AG09309 (cell line): ENCODE measurements at places on chromosomes 4 and X.
A peak's percentile ranks its signal among the peaks of the same experiment; 100 is the strongest.

GRCh38 chr4:29708473-29708872, 1011.7 kb upstream of the PCDH7 start:
- DNase-seq, result peak; percentile 41

DNA sequence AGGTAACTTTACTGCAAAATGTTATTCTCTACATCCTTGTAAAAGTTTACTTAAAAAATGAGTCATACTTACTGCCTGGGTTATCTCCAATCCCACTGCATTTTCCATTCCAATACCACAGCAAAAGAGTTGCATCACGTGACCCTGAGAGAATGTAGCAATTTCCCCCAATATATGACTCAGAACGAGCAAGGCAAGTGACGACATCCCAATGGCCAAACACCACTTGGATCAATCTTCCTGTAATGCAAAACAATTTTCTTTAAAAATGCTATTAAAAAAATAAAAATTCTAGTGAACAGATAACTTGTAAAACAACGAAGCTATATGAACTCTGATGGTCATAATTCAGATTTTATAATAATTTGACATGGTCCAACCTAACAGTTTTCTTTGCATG, 224.3 kb downstream of the DCLK2 start:
- DNase-seq, result peak; percentile 90

- peak; percentile 14 for DNase-seq
Observed at GRCh38 chr4:57318703-57319102, 208.5 kb upstream of the IGFBP7 start.

GRCh38 chrX:96764864-96765263, 80.2 kb downstream of the DIAPH2 start:
- DNase-seq, result no peak

GRCh38 chr4:129747756-129748155, 651.8 kb downstream of the C4orf33 start:
- no peak for DNase-seq

DNA sequence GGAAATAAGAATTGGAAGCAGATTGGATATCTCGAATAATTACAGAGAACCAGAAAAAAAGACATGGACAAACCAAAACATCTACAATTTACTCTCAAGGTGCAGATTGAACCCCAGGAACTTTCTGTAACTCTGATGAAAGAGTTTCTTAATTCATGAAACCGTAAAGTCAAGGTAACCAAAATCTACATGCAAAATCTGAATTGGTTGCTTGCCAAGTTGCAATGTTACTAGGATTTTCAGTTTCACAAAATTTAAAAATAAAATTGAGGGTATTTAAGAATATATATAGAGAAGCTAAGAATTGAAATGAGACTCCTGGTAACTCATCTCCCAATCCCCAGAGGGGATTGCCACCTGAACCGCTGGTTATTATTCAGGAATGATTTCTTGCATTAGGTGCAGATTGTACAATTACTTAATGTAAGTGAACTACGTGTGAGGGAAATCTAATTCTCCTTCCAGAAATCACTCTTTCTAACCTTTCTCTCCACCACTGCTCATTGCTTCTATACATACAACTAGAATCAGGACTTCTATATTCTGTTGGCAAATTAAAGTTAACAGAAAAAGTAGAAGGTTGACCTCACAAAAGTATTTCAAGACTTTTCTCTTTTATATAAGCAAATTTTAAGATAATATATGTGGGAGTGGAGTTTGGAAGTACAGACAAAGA, 221.5 kb upstream of the NDST4 start:
- DNase-seq, result no peak

- DNase-seq, result no peak
Observed at GRCh38 chr4:74308215-74308614, at the start of gene EPGN. Gene EPGN (plus strand): TSS chr4:74308470. CDS start chr4:74308534, 64 bp downstream.

DNA sequence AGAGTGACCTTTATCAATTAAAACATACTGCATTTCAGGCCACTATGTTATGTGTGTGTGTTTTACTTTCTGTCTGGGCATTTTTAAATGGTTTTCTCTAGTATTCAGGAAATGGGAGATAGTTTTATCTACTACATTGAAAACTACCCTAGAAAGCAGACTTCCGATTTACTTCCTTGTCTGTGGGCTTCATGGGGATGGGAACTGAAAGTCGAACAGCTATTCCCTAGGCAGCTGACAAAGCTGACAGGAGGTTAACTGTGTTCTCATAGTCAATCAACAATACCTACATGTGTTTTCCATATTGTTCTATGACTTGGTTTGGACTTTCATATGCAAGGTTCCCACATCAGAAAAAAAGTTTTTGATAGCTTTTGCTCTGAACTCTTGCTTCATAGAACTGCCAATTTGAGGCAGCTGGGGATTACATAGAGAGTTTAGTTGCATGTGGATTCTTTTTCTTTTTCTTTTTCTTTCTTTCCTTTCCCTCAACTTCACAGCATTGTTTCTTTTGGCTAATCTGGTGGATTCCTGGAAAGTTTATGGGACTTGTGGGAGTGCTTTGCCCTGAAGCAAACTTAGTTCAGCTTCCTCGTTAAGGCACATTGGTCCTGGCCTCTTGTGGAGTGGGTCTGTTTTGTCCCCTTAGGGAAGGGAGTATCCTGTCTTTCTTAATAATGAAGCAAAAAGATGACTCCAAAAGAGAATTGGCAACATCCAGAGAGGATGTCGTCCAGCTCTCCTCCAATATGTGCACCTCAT, 327.1 kb upstream of the GIMD1 start:
- no peak for DNase-seq

DNA sequence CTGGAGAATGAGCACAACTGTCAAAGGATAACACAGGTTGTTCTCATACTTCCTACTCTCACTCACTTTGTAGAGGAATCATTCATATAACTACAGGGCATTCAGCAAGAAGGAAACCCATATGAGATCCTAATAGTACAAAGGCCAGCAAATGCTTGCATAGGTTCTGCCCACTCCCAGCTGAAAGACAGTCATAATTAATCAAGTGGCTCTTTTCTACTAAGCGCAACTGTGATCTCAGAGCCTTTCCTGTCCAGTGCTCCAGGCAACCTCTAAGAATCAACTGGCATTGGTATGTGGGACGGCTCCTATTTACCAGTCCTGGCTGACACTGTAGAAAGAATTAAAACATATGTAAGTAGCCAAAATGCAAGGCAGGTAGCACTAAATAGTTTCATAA, 18.9 kb upstream of the MND1 start:
- no peak for DNase-seq

DNA sequence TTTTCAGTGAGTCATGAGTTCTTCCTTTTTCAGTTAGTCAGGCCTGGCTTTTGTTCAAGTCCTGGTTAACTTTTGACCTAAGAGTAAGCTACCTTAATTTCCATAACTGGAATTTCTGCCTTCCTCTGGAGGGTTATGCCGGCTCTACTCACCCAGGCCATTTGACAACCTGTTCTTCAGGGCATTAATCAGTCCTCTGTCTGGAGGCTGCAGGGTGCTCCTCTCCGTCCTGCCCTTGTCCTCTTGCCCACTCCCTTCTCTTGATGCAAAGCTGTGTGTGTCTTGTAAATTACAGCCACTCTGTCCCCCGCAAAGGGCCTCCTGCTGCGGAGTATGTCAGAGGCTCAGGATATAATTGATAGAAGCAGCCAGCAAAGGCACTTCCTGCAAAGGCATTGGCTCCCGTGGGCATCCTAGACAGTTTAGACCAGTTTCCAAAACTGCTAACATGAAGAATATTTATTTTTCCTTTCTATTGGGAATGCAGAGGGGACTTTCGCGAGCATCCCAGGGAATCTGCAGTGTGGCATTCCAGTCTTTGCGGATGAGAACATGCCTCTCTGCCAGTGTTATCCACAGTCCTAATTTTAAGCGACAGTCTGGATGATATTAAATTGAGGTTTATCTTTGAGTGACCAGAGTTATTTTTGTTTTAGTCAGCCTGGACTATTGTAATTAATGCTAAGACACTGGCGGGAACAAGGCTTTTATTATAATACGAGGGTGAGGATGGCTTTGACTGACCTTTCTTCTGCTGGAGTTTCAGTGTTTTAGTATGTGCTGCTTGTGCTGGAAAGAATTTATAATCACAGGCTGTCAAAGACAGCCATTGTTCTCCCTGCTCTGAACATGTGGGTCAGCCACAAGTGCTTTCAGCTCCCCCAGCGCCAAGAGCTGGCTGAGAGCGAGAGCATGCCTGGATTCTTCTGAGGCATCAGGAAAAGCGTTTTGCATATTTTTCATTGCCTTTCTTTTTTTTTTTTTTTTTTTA, 74.2 kb downstream of the LIMCH1 start:
- no peak for DNase-seq

GRCh38 chr4:138859254-138859653, 156.3 kb upstream of the NOCT start:
- DNase-seq, result no peak

DNA sequence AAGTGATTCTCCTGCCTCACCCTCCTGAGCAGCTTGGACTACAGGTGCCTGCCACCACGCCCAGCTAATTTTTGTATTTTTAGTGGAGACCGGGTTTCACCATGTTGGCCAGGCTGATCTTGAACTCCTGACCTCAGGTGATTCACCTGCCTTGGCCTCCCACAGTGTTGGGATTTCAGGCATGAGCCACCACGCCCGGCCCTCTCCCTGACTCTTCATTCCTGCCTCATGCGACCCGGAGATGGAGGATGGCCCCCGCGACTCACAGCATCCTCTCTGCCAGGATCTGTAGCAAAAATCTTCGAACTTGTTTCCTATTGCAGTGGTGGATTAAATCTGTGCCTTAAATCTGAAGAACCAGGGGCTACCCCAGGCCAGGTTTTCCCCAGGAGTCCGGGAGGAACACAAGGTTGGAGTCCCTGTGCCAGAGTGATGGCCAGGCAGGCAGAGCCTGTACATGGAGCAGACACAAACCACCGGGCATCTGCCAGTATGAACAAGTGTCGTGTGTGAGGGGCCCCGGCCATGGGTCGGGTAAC, 11.5 kb downstream of the CPLX1 start:
- DNase-seq, result no peak

GRCh38 chr4:10117359-10118047, 904 bp upstream of the WDR1 start:
- DNase-seq, result no peak

DNA sequence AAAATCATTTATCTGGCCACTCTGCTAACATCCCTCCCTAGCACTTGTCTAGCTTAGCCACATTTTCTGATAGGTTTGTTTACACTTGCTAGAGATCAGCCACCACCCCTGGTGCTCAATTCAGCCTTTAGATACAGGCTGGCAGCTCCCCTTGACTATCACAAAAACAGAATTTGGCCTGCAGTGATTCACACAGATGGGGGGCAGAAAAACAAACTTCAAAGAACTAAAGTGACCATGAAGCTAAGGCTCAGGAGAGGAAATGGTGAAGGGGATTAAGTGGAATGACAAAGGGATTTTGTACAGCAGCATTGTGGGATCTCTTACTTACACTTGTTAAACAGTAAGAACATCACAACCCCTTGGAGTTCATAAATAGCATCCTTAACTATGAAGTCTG, 1718.0 kb upstream of the PCDH7 start:
- no peak for DNase-seq

- DNase-seq, result no peak
Observed at GRCh38 chr4:128682942-128683666, 126.4 kb upstream of the JADE1 start.

DNA sequence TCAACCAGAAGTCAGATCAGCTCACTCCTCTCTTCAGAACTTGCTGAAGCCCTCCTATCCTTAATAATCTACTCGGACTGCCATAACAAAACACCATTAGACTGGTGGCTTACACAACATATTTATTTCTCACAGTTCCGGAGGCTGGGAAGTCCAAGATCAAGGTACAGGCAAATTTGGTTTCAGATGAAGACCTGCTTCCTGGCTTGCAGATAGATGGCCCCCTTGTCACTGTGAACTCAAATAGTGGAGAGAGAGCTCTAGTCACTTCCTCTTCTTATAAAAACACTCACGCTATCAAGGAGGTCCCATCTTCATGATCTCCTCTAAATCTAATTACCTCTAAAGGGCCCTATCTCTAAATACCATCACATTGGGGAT, 125.1 kb downstream of the CAMK2D start:
- DNase-seq, result no peak

- no peak for DNase-seq
Observed at GRCh38 chr4:66000510-66001117, 330.3 kb upstream of the EPHA5 start.

- DNase-seq, result no peak
Observed at GRCh38 chrX:10755439-10756334, 135.3 kb upstream of the MID1 start.

DNA sequence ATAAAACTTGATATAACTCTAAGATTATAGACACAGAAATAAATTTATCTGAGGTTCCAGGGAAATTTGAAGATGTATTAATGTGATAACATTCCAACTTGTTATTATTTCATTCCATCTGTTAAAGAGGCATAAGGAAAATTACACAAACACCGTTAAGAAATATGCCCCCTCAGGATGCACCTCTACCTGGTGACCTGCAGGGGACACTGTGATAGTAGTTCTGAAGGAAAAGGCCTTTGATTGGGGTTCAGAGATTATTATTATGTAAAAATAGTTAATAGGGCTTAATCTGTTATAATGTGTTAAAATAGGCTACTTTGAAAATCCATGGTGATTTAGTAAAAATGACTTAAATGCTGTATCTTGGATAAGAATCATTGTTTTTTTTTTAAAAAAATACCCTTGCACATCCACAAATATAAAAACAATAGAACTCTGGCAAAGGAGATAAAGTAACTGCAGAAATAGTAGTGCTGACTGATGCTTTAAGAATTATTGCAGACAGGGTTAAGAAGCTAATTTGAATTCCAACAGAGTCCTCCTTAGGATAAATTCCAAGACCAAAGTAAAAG, 6.1 kb upstream of the ABRAXAS1 start:
- no peak for DNase-seq

DNA sequence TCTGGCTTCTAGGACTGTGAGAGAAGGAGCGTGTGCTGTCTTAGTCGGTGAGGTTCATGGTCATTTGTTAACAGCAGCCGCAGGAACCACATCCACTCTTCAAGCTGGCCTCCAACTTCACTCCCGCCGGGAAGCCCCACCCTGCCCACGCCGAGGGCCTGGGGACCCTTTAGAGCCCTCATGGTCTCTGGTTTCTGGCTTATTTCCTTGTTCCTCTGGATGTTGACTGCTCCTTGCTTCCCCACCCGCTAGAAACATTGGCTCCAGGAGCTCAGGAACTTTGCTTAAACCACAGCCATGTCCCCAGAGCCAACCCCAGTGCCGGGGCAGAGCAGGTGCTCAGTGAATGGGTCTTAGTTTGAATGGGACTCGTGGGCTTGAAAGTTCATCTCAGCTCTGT, 40.8 kb downstream of the HTRA3 start:
- DNase-seq, result no peak

- peak; percentile 7 for DNase-seq
Observed at GRCh38 chr4:106062452-106062875, 167.2 kb downstream of the NPNT start.

DNA sequence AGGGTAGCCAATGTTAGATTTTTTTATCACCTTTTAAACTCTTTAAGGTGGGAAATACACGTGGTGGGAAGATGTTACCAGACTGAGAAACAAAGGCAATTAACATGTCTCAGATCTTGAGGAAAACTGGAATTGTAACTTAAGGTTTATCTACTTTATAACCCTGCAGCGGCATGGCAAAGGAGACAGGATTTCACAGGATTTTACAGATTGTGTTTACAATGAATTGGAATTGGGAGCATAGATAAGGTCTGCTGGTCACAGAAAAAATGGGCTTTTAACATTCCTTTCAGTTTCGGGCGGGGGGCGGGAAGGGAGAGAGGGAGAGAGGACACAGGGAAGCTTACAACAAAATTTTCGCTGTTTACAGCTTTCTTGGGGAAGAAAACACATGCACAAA, 467.5 kb upstream of the CT83 start:
- no peak for DNase-seq
